DMS 273 treated with DMSO at 0.1 percent for 48 hours (cell line): ENCODE measurements at places on chromosomes 16 and 17.

GRCh38 chr17:285751-286422, 66.7 kb downstream of the RPH3AL start:
- DNase-seq = no peak

GRCh38 chr16:1785846-1786170, 3.0 kb downstream of the NUBP2 start:
- no peak for DNase-seq

GRCh38 chr16:85750146-85750826, 610 bp downstream of the C16orf74 start:
- no peak for DNase-seq

DNA sequence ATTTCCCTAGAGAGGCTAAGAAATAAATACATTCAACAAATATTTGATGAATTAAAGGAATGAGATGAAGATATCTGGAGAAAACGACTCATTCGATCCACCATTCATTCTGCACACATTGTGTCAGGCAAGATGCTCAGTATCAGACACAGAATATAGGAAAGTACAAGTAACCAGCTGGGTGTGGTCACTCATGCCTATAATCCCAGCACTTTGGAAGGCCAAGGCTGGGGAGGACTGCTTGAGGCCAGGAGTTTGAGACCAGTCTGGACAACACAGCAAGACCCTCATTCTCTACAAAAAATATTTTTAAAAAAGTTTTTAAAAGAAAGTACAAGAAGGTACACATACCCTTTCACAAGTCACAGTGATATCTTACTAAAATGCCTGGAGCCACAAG, 42.3 kb downstream of the CRLF3 start:
- no peak for DNase-seq

- no peak for DNase-seq
Observed at GRCh38 chr16:11602321-11602720, 15.6 kb upstream of the LITAF start.

GRCh38 chr16:28923652-28924398, 1.2 kb downstream of the RABEP2 start:
- DNase-seq = no peak

GRCh38 chr16:69371564-69371963, 14.2 kb downstream of the TERF2 start:
- no peak for DNase-seq

DNA sequence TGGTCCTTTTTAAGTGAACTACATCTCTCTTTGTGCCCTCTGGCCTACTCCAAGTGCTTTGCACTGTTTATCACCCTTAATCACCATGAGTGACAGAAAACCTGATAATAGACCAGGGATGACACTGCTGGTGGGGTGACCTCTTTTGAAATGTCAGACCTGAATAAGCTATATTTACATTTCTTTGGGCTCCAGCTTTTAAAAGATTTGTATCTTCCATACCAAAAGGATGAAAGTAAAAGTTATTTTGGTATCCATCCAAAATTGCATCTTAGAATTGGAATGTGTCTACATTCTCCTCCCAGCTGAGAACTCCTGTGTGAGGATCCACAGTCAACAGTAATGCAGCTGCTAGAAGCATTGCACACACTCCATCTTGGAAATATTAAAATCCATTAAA, 370.0 kb downstream of the CDH11 start:
- no peak for DNase-seq

- DNase-seq = peak; percentile 61
Observed at GRCh38 chr17:82205720-82206508, 6.7 kb downstream of the CCDC57 start.
